ENCODE measurements at places on chromosomes 5 and 9.
A peak's percentile ranks its signal among the peaks of the same experiment; 100 is the strongest.

DNA sequence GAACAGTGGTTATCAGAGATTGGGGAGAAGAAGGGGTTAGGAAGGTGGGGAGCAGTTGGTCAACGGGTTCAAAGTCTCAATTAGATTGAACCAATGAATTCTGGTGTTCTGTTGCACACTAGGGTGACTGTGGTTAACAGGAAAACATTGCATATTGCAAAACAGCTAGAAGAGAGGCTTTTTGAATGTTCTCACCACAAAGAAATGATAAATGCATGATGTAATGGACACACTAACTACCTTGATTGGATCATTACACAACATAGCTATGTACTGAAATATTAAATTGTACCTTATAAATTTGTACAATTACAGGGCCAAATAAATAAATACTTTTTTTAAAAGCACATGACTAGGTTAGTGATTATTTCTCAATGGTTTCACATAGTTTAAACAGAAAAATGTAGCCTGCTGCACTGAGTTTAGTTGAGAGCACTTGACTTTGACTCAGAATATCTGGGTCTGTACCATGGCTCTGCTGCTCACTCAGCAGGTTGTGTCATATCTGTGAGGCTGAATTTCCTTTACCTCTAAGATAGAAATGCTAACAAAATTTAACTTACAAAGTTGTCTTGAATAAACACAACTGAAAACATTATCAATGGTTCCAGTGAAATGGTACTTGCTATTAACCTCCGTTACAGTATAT, 30.4 kb downstream of the NUDT12 start:
- no peak for DNase-seq

- DNase-seq: no peak
Observed at GRCh38 chr5:34034534-34035327, 8.3 kb downstream of the C1QTNF3 start.

DNA sequence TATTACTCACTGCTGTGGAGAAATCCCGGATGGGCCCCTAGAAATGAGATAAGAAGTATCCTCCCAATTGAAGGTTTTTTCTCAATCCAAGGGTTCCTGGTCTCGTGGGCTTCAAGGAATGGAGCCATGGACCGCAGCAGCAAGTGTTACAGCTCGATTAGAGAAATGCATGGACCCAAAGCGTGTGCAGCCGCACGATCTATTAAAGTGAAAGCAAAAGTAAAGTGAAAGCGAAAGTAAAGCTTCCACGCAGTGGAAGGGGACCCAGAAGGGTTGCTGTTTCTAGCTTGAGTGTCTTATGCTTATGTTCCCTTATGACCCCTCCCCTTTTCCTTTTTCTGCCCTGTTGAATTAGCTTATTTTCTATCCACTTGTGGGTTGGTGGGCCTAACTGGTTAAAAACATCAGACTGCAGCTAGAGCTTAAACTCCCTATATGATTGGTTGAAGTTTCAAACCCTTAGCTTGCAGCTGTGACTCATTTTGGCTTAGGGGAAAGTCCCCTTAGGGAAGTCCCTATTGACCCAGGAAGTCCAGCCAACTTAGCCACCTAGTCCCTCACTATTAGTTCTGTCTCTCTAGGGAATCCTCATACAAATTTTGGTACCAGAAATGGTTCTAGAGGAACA, 1111.8 kb downstream of the TAF11L14 start:
- no peak for DNase-seq

DNA sequence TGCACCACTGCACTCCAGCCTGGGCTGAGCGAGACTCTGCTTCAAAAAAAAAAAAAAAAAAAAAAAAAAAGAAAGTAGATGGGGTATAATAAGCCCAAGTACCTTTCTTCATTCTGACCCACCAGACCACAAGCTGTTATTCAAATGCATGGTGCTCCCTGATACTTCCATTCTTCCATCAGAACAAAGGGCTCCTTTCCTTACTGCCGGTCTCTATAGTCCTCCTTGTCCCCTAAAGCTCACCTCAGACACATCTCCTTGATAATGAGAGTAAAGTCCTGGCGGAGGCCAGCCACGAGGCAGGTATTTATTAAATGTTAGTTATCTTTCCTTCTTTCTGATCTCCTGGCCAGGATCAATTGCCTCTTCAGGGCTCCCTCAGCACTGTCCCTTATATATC, 162.5 kb downstream of the RAB3C start:
- DNase-seq: no peak

DNA sequence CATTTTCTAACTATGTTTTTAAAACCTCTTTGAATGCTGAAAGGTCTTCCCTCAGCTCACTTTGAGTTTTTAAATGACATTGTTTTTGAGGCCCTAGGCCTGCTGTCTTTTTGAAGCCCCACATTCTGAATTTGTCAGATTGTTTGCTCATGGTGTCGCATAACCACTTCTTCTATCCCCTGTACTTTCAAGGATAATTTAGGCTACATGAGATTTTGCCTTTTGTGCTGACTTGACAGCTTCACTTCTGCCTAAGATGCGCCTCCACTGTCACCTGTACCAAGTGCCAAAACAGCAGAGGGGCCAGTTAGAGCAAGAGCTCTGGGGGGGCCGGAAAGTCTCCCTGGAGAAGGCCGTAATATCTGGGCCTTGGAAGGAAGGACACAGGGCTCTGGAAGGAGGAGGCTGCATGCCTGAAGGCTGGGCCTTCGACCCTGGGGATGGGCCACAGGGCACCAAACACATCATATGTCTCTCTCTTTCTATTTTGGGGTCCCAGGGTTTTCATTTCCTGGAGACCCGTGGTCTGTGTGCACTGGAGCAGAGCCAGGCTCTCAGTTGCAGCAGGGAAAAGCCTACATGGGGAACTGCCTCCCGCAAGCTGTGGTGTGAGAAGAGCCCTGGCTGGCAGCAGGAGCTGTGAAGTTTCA, 49.1 kb downstream of the NDST1 start:
- DNase-seq: no peak

DNA sequence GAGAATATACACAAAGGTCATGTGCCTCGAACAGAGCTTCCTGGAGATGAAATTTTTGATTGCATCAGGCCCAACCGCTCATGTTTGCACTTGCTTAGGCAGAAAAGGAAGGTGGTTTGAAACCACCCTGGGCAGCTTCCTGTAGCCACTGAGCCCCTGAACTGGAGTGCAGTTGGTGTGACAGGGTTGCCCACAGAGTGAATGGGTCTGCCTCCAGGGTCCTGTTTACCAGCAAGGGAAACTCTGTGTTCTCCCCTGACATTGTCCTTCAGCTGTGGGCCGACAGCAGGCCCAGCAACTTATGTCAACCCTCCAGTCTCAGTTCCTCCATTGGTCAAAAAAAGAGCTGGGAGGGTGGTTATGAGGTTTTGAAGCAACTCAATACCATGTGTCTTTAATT, 289.6 kb downstream of the KIF4B start:
- no peak for DNase-seq

DNA sequence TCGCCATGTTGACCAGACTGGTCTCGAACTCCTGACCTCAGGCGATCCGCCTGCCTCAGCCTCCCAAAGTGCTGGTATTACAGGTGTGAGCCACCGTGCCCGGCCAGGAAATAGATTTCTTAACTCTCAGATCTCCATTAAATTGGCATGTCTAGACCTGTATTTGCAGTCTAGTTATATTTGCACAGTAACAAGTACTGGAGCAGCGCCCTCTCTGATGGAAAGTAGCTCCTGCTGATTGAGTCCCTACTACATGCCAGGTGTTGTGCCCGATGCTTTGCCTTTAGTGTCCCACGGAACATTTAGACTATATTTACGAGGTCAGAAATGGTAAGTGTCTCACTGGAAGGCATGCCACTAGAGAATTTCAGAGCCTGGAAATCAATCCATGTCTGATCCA, 15.8 kb upstream of the TMED9 start:
- no peak for DNase-seq

DNA sequence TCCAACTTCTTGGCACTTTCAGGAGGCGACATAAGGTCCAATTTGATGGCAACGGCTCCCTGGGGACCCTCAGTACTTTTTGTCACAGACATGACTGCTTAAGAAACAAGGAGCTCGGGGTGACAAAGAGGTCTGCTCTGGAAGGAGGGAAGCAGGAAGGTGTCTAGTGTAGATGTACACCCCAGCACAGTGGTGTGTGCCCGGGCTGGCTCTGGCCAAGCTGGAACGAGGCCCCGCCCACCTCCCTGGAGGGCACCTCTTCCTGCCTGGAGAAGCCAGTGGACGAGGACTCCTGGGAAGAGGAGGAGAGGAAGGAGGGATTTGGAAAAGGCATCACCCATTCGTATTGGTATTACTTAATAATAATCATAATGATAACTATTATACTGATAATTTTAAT, at the start of gene SLC36A2:
SLC36A2 (minus strand) TSS at position 191 of the 400 bp plus-strand sequence; CDS start at position 92, 99 bp downstream.
- no peak for DNase-seq

DNA sequence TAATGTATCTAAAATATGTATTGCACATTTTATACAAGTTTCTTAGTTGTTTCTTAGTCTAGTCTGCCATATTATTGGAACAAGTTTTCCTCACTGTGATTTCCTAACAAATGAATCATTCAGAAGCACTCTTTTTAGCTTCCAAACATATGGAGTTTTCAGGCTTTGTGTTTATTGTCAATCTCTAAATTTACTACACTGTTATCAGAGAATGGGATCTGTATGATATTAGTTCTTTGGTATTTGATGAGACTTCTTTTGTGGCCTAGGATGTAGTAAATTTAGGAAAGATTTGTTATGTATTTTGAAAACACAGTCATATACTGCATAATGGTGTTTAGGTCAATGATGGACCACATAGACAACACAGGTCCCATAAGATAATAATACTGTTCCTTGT, 25.7 kb downstream of the SREK1IP1 start:
- no peak for DNase-seq

DNA sequence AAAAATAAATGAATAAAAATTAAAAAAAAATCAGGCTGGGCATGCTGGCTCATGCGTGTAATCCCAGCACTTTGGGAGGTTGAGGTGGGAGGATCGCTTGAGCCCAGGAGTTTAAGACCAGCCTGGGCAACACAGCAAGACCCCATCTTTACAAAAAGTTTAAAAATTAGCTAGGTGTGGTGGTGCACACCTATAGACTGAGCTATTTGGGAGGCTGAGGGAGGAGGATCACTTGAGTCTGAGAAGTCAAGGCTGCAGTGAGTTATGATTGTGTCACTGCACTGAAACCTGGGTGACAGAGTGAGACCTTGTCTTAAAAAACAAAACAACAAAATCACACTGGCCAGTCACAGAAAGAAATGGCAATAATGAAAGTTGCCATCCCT, 3.4 kb upstream of the CNTRL start:
- DNase-seq: no peak

GRCh38 chr5:36056422-36056821, 10.3 kb downstream of the UGT3A2 start:
- no peak for DNase-seq

DNA sequence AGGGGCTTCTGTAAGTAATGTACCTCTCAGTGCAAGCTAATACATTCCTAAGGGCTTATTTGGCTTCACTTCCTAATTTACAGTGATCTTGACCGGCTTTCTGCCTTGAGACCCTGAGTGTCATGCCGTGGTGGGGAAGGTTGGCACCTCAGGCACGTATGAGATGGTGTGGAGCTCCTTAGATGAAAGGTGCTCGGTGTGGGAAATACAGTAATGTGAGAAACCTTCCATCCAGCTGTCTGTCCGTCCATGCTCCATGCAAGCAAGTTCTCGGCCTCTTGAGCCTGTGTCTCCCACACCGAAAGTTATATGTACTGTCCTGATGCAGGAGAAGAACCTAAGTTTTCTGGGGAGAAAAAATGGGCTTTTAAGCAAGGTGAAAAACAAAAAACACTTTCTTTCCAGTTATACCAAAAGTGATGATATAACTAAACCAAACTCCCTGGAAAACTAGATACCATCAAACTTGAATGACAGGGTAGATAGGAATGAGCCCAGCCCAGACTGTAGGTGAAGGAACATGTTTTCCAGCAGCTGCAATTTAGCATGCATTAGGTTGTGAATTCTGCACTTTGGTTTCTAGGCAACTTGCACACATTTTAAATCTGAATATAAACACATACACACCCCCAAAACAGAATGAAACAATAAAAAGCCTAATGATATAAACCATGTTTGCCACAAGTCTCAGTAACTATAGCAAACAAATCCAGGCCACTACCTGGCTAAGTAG, 279.6 kb downstream of the FANCC start:
- no peak for DNase-seq

- no peak for DNase-seq
Observed at GRCh38 chr5:111779922-111780292, 22.9 kb upstream of the NREP start.

DNA sequence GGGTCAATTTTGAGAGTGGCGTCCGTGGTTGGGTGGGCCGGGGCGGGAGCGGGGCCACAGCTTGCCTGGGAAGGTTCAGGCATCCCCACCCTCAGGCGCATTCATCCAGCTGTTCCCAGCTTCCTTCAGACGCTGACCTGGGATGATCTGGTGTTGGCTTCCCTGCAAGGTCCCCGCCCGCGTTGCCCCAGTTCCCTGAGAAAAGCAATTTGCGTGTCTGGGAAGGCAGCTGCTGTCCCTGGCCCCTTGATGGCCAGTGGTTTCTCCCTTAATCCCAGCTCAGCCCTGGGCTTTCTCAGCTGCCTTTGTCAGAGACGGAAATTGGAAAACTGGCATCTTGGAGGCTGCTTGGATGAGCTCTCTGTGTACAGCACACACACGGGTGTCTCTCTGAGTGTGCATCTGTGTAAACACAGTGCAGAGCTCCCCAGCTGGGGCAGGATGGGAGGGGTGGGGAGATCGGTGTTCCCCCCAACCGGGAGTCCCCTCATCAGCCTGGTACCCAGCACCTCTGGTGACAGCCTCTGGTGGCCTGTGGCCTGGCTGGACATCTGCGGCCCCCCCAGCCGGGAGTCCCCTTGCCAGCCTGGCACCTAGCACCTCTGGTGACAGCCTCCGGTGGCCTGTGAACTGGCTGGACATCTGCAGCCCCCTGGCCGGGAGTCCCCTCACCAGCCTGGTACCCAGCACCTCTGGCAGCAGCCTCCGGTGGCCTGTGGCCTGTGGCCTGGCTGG, 94.0 kb downstream of the COL5A1 start:
- DNase-seq: no peak

DNA sequence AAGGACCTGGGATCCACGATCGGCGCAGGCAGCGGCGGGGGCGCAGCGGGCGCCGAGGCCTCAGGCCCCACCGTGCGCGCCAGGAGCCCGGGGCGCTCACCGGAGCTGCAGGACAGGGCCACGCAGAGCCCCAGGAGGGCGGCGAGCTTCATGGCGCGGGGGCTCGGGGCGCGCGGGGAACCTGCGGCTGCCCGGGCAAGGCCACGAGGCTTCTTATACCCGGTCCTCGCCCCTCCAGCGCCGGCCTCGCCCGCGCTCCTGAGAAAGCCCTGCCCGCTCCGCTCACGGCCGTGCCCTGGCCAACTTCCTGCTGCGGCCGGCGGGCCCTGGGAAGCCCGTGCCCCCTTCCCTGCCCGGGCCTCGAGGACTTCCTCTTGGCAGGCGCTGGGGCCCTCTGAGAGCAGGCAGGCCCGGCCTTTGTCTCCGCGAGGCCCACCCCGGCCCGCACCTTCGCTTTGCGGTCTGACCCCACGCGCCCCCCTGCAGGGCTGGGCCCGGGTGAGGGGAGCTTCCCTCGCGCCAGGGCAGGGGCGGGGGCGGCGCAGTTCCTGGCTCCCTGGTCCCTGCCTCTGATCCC, at the start of gene SCGB3A1:
SCGB3A1 (minus strand) TSS at position 189 of the 577 bp plus-strand sequence; CDS start at position 152, 37 bp downstream.
- DNase-seq: peak; percentile 71

DNA sequence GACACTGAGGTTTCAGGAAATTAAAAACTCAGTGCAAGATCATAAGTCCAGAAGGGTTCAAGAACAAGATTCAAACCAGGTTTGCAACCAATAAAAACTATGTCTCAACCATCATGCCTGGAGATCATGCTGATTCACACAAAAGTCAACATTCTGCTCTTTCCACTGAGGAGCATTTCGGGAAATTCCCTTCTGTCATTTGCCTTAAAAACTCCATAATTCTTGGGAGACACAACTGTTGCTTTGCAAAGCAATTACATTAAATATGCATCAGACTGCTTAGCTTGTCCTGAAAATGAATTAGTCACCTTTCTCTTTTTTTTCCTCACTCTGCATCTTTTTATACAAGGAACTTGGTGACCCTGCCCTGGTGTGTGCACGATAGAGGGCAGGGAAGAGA, 275.9 kb upstream of the ZNF462 start:
- no peak for DNase-seq
